ENCODE measurements at places on chromosomes 5 and 9. TPM values are rescaled to one million over a fixed set of nuclear protein-coding genes. Genes with fewer than 3 reads are reported as not detected.

- no peak overlapping the region for H3K27ac ChIP-seq
- H3K4me3 ChIP-seq, result no peak overlapping the region
- H3K36me3 ChIP-seq, result peaks cover 2% of the 10 kb centered on the region
- no peaks in the 10 kb centered on the region for H3K4me1 ChIP-seq
Measured at GRCh38 chr9:20925256-20926045, 106.0 kb downstream of the HACD4 start.

DNA sequence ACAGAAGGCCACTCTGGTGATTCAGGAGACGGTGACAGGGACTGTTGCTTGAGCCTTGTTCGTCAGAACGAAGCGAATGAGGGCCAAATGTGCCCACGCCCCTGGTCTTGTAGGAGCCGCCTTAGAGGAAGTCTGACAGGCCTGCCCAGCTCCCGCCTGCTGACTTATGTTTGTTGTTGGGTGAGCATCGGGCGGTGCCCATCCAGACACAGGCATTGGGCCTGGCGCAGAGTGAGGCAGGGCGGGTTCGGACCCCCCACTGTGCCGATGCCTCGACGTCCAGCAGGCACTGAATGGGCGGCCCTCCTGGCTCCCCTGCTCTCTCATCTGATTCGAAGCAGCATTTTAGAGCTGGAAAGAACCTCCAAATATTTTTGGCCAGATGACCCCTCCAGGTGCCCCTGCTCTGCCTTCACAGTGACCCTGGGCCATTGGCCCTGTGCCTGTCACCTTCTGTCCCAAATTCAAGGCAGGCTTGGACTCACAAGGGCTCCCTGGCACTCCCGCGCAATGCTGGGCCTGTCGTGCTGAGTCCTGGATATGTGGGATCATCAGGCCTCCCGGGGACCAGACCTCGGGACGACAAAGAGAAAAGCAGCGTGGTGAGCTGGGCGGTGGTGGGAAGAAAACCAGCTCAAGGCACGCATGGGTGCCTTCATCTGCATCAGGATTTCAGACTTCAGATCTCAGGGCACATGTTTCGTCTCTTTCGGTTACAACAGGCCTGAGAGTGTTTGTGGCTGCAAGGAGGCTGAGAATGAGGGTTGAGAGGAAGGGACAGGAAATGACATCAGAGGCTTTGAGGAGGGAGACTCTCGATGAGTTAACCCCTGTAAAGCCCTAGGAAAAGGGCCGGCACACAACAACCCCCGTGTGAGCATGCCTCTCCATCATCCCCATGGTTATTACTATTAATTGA lies 37.1 kb upstream of the OLFM1 start:
- no peaks in the 10 kb centered on the region for H3K36me3 ChIP-seq
- no peak overlapping the region for H3K4me3 ChIP-seq
- no peak overlapping the region for H3K27ac ChIP-seq
- H3K27me3 ChIP-seq, result no peaks in the 10 kb centered on the region
- DNase-seq, result no peak

Gene STPG3
- not detected for total RNA-seq

Gene FBP2
- not detected for total RNA-seq

Gene C5orf58
- not detected for total RNA-seq

Measured in natural killer cell (primary cell).